ENCODE measurements at places on chromosomes 5 and 9.

DNA sequence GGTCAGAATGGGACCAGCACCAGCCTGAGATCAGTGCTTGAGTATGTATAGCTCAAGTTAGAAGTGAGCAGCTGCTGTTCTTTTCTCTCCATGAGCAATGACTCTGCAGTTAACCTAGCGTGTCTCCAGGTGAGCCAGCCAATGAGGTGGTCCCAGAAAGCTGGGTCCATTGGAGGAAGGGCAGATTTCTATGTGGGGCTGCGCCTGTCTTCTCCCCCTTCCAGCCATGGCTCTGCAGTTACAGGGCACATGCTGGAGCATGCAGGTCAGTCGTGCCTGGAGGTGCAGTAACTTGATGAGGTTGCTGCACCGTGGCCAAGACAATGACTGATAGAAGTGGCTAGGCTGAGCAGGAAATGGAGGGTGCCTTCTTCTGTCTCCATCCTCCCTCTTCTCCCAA is 29.6 kb upstream of the CXCL14 start:
- no peak for DNase-seq

- DNase-seq, result no peak
Observed at GRCh38 chr5:138542180-138542955, 668 bp downstream of the ETF1 start.

DNA sequence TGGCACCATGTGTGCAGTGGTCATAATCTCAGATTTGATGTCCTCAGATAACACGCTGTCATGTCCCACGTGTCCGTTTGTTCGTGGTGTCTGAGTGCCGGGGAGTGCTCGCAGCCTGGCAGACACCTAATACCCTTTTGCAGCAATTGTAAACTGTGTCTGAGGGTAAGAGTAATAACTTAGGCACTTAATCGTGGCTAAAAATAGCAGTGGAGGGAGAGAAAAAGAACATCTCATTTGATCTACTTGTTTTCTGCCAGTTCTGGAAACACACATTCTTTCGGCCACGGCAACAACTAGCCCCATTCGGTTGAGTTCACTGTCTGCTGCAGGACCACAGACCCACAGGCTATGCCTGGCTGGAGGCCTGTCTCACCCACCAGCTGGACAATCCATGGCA is 16.5 kb downstream of the ADCY2 start:
- DNase-seq, result no peak

GRCh38 chr5:135458921-135459331 is 6.8 kb upstream of the TIFAB start:
- DNase-seq, result no peak

- no peak for DNase-seq
Observed at GRCh38 chr9:121156263-121156731, 45.4 kb downstream of the RAB14 start.

- DNase-seq, result no peak
Observed at GRCh38 chr5:68264024-68264956, 48.7 kb downstream of the PIK3R1 start.

DNA sequence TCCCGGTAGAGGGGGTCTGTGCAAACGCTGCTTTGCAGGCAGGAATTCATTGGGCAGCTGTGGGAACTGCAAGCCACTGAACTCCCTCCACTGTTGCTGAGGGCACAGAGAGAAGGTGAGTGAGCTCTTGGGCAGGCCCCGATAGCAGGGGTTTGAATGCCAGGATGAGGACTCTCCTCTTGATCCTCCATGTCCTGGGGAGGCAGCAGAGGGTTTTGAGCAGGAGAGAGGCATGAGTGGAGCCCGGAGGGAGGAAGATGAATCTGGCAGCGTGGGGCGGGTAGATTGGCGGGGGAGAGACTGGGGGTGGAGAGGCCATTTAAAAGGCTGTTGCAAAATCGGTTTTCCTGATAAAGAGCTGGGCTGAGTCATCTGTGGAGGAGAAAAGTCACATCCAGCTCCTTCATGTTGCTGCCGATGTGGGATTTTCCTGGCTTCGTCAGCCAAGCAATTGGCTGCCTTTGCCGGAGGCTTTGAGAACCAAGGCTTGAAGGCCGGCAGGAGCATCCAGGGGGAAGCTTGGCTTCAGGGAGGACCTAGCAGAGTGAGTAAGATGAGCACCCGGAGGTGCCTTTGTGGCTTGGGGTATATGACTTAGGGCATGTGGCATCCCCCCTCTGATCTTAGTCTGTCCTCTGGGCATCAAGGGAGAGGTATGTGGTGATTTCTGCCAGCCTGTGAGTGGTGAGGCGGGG is at the start of gene SYNPO:
SYNPO (plus strand) TSS at position 350 of the 695 bp plus-strand sequence. CDS start 7,616 bp downstream, outside the sequence.
- DNase-seq, result peak; percentile 52
